ENCODE measurements at places on chromosomes 12 and 14. TPM values are rescaled to one million over a fixed set of nuclear protein-coding genes. Genes with fewer than 3 reads are reported as not detected.

SDS gene
- total RNA-seq, result 1.8 TPM

HRK gene
- 0.69 TPM for total RNA-seq

PMEL gene
- 3.8 TPM for total RNA-seq

TOGARAM1 gene
- 17.2 TPM for total RNA-seq

SMOC1 gene
- 3.7 TPM for total RNA-seq

CIROP gene
- not detected for total RNA-seq

NFE2 gene
- not detected for total RNA-seq

SPRYD3 gene
- 61.9 TPM for total RNA-seq

SLCO1B1 gene
- not detected for total RNA-seq

KERA gene
- total RNA-seq, result not detected

GPR68 gene
- 3.7 TPM for total RNA-seq

KLHDC1 gene
- 8.1 TPM for total RNA-seq

MYH6 gene
- total RNA-seq, result not detected

ANP32D gene
- total RNA-seq, result not detected

CIDEB gene
- 62.1 TPM for total RNA-seq

HSP90B1 gene
- 329 TPM for total RNA-seq

HOXC5 gene
- 0.69 TPM for total RNA-seq

KCNK13 gene
- 1.7 TPM for total RNA-seq

PTPN11 gene
- total RNA-seq, result 115 TPM

SMIM41 gene
- 0.54 TPM for total RNA-seq

AQP6 gene
- not detected for total RNA-seq

ERBB3 gene
- total RNA-seq, result 3.0 TPM

KITLG gene
- total RNA-seq, result 9.4 TPM

NEUROD4 gene
- total RNA-seq, result not detected

GLI1 gene
- total RNA-seq, result 0.81 TPM

PZP gene
- 0.50 TPM for total RNA-seq

SVOP gene
- total RNA-seq, result not detected

IQSEC3 gene
- total RNA-seq, result 1.2 TPM

FAR2 gene
- total RNA-seq, result 4.2 TPM

ADGRD1 gene
- total RNA-seq, result 3.3 TPM

NPAS3 gene
- 1.2 TPM for total RNA-seq

HHIPL1 gene
- 0.39 TPM for total RNA-seq

GPR135 gene
- total RNA-seq, result 5.8 TPM

SSTR1 gene
- 0.27 TPM for total RNA-seq

VWF gene
- total RNA-seq, result 51.5 TPM

NYNRIN gene
- total RNA-seq, result 6.5 TPM

NOPCHAP1 gene
- total RNA-seq, result 18.2 TPM

DIO2 gene
- total RNA-seq, result 98.6 TPM

PLEKHH1 gene
- 21.2 TPM for total RNA-seq

COL2A1 gene
- 18.2 TPM for total RNA-seq
